ENCODE measurements at places on chromosomes 6 and 20.

- DNase-seq: no peak
Observed at GRCh38 chr6:168155821-168156741, 77.1 kb upstream of the FRMD1 start.

GRCh38 chr6:169365567-169366257 lies 112.1 kb upstream of the THBS2 start:
- no peak for DNase-seq

GRCh38 chr6:52876056-52876787 lies 33.3 kb downstream of the GSTA3 start:
- DNase-seq: no peak

GRCh38 chr6:168299541-168300511 lies 19.8 kb downstream of the DACT2 start:
- DNase-seq: no peak

DNA sequence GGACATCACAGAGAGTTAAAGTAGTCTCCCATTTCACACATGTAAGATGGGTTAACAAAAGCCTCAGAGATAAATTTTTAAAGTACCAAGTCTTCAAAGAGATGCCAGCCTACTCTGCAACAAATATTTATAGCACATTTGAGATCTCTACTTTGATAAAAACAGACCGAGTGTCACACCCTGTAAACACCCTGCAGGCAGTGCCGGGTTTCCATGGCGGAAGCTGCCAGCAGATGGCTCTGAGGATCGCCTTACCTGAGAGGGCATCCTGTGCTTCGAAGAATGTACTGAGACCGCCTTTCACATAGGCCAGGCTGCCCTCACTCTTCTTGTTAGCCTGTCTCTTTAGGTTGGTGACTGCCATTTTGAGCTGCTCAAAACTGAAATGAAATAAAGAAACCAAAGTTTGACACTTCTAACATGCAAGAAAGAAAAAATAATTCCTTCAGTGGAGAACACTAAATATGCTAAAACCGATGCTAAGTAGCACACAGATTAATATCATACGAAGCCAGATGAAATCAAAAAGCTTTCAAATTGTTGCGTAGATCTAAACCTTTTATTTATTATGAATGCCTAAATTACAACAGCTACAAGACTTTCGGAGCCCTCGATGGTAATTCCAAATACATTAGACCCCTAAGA lies 39.3 kb downstream of the HUS1B start:
- no peak for DNase-seq

DNA sequence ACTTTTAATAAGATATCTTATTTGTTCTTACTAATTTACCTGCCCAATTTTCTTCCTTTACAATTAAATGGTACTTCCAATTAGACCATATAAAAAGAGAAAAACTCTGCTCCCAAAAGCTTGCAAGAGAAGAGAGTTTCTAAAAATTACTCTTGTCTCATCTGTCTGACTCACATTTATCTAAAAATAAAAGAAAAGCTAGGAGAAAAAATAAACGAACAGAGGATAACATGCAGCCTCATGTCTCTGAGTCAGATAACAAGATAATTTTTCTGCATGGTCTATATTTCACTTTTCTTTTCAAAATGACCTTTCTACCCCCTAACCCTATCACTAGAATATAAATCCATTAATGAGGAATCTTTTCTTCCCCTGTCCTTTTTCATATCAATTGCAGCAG lies 127.2 kb upstream of the TCF21 start:
- no peak for DNase-seq

GRCh38 chr20:21714297-21715192 lies 9.1 kb downstream of the PAX1 start:
- DNase-seq: no peak

DNA sequence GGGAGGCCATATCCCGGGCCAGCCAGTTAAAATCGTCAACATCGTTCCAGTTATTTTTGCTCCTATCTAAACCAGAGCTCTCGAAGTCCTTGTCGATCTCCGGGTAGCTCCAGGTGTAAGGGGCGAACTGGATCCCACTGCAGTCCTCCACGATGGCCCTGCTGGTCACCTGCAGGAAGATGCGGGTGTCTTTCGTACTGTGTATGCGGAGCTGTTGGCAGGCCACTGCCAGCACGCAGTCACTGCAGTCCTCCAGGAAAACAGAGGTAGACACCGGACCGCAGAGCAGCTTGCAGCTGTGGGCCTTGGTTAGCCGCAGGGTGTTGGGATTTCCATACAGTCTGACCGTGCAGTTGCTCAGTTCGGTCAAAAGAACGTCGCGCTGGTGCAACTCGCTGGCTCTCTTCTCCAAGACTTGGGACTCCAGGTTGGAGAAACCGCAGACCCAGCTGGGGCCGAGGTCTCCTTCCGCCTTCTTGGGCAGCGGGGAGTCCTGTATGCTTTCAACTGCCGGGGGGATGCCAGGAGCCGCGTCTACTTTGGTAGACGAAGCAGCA lies 742 bp downstream of the TBCC start:
- DNase-seq: no peak
